ENCODE measurements at places on chromosomes 6 and 20. TPM values are rescaled to one million over a fixed set of nuclear protein-coding genes. Genes with fewer than 3 reads are reported as not detected.

- no peak for DNase-seq
Observed at GRCh38 chr20:10280018-10280908, 61.6 kb downstream of the SNAP25 start.

GRCh38 chr20:25284131-25284601 is 36.3 kb downstream of the PYGB start:
- no peak for DNase-seq

- no peak for DNase-seq
Observed at GRCh38 chr6:134684423-134684795, 265.5 kb downstream of the ALDH8A1 start.

GRCh38 chr6:69072796-69073195 is 437.7 kb downstream of the ADGRB3 start:
- no peak for DNase-seq

DNA sequence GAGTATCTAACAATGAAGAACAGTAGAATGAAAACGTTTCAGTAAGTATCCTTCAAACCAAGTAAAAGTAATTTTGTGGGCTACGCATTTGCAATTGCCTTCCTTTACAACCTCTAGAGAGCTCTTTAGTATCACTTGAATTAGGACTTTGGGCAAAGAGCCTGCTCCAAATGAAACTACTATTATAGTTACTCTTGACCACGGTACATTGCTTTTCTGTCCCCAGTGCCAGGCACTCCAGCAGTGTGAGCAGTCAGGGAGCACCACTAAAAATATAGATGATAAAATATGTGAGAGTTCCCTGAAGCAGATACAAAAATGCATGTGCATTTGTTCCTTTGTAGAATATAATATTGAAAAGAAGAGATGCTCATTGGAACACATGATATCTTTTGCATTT is 450.1 kb upstream of the MANEA start:
- no peak for DNase-seq

DNA sequence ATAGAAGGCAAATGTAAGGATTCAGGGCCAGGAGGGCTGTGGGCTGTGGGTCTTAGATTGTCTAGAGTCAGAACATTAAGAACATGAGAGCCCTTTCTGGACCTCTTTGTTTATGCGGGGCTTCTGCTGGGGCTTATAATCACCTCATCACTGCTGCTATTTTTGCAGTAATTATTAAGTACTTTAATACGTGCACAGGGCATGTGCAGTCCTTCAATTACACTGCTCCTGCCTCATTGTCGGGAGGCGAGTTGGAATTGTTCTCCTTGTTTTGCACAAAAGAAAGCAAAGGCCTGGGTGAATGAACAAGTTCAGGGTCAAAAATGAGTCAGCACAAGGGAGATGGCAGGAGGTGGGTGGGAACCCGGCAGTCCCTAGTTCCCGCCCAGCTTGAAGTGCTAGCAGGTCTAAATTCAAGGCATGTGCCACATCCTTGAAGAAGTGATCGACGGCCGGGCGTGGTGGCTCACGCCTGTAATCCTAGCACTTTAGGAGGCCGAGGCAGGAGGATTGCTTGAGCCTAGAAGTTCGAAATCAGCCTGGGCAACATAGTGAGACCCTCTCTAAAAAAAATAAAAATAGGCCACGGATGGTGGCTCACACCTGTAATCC is 34.4 kb upstream of the PTPN1 start:
- DNase-seq, result no peak

GRCh38 chr6:1864496-1864895 is 254.8 kb downstream of the FOXC1 start:
- DNase-seq, result no peak

DNA sequence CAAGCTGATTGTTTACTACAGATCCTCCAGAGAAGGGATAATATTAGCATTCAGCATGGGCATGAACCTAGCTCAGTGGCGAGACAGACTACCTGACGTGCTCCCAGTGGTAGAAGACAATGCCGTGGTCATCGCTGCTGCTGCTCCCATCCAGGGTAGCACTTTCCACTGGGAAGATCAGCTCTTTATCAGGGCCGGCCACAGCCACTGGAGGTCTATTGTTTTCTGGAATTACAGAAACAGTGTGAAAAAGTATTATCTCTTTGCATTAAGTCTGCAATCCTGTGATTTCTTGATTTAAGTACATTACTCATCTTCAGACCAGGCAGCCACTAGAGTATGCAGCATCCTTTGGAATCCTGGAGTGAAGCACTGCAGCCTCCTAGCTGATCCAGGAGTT is 75.0 kb downstream of the ALDH5A1 start:
- no peak for DNase-seq

GRCh38 chr6:3345836-3346235 is 87.1 kb downstream of the PSMG4 start:
- no peak for DNase-seq

DNA sequence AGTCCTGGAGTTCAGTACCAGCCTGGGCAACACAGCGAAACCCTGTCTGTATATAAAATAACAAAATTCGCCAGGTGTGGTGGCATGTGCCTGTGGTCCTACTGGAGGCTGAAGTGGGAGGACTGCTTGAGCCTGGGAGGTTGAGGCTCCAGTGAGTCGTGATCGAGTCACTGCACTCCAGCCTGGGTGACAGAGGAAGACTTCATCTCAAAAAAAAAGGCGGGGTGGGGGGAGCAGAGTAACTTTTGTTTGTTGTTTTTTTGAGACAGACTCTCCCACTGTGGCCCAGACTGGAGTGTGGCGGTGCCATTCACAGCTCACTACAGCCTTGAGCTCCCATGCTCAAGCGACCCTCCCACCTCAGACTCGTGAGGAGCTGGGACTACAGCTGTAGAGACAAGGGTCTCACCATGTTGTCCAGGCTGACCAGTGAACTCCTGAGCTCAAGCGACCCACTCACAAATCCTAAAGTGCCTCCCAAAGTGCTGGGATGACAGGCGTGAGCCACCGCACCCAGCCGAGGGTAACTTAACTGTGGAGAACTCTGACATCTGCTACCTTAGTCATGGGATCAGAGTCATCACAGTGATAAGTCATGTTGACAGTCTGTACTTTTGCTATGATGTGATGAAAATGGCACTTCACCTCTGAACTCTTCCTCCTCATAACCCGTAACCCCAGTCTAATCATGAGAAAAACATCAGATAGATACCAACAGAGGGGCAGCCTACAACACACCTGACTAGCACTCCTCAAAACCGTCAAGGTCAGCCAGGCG is 16.5 kb downstream of the PEDS1 start:
- no peak for DNase-seq

- DNase-seq, result no peak
Observed at GRCh38 chr6:107621229-107621937, 131.5 kb downstream of the SOBP start.

GRCh38 chr20:63858393-63859165 is 2.7 kb upstream of the ABHD16B start:
- DNase-seq, result no peak

DNA sequence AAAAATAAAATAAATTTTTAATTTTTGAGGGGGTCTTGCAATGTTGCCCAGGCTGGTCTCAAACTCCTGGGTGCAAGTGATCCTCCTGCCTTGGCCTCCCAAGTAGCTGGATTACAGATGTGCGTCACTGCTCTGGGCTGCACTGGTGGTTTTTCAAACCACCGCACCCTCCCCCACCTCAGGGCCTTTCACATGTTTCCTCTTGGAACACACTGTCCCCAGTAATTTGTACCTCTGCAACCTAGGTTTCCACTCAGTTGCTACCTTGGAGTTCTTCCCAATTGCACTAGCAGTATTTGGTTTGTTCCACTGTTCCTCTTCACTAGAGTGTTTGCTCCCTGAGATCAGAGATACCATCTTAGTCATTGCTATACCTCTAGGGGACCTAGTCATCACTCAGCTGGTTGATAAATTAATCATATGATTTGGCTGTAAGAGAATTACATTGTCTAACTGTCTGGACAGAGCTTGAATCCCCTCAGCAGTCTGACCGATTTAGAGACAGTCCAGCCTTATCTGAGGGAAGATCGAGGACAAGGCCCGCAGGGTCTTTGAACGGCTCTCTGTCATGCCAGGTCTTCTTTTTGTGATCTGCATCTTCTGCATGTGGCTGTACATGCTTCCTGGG is 32.0 kb downstream of the CEP43 start:
- no peak for DNase-seq

DNA sequence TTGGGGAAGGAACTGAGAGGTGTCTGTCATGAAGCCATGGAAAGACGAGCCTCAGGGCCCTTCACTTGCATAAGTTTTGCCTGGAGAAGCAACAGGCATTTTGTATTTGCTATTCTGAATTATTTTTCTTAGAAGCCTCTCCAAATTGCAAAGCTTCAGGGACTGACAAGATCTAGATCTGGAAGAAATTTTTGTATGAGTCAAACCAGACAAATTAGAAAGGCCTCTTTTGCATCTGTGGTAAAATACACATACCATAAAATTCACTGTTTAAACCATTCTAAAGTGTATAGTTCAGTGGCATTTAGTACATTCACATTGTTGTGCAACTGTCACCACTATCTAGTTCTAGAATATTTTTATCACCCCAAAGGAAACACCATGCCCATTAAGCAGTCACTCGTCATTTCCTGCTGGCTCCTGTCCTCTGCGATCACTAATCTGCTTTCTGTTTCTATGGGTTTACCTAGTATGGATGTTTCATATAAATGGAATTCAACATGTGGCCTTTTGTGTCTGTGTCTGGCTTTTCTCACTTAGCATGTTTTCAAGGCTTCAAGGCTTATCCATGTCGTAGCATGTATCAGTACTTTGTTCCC is 269.1 kb downstream of the PHF3 start:
- DNase-seq, result no peak

- DNase-seq, result no peak
Observed at GRCh38 chr6:25326960-25327359, 47.8 kb downstream of the CARMIL1 start.

DNA sequence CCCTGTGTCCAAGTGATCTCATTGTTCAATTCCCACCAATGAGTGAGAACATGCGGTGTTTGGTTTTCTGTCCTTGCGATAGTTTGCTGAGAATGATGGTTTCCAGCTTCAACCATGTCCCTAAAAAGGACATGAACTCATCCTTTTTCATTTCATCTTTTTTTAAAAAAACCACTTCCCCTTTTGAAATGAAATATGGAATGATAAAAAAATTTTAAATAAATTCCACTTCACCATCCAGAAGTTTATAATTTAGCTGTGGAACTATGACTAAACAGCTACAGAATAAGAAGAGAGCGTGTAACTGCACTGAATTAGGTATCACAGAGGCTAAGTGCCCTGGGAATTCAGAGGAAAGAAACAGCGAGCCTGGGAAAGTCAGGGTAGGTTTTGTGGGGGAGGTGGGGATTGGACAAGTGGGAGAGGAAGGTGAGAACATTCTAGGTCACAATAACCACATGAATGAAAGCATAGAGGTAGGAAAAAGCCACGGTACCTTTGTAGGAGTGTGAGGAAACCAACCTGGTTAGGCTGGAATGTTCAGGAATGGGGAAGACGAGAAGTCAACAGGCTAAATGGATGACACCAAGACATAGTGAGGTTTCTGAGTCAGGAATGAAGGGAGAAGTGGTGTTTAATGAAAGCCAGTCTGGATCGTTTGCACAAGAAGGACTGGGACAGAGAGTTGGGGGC is 11.0 kb downstream of the TRIM10 start:
- no peak for DNase-seq

DNA sequence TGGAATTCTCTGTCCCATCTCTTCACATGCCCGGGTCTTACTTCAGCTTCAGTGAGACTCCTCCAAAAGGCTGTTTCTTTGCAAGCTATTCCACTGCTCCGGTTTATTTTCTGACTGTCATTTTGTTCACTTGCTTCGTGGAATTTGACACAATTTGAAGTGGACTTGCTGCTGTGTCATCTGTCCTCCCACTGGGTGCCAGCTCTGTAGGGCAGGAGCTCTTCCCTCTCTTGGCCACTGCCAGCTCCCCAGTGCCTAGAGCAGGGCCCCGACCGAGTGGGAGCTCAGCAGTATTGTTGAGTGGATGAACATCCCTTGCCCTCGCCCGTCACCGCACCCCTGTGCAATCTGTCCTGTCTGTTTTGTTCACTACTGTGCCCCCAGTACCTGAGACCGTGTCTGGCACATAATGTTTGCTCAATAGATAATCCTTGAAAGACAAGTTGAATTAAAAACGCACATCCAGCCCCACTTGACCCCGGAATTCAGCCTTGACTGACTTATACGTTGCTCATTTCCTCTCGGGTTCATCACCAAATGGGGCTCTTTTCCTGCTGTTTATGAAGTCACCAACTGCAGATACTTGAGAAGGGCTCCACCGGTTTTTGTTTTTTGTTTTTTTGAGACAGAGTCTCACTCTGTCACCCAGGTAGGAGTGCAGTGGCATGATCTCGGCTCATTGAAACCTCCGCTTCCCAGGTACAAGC is 170.3 kb upstream of the KCNG1 start:
- no peak for DNase-seq

DNA sequence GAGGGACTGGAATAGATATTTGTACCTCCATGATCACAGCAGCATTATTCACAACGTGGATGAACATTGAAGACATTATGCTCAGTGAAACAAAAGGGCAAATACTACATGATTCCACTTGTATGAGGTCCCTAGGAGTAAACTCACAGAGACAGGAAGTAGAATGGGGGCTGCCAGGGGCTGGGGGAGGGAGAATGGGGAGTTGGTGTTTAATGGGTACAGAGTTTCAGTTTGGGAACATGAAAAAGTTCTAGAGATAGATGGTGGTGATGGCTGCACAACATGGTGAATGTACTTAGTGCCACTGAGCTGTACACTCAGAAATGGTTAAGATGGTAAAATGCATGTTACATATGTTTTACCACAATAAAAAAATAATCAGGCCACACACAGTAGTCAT is 164.3 kb upstream of the RREB1 start:
- DNase-seq, result no peak

DNA sequence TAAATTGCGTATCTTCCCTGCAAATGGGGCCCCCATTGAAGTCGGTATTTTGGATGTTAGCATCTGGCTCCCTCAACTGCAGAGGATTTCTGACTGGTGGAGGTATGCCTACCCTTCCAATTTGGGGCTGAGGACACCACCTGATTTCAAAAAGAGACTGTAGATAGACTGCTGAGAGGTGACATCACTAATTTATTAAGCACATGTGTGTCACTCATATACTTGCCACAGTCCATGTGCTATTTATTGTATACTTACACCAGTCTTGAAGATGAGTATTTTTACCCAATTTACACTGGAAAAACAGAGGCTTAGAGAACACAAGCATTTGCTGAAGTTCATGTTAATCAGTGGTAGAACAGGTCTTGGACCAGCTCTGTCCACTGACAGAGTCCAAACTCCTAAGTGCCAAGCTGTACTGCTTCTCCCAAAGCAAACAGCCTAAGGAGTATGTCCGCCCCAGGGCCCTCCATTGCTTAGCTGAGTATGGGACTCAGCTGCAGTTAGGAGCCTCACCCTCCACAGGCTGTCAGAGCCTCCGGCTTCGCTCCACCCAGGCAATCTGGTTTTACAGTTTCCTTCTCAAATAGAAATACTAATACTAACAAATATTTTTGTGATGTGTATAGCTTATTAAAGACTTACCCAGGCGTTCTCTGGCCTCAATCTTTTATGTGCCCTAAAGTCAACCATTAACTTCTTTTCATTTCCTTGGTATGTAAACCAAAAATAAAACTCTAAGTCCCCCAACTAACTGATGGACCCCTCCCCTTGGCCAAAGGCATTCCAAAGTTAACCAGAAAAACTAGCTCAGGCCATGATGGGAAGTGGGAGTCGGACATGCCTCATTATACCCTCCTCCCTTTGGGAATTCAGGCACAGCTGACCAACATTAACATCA is 17.5 kb downstream of the RIN2 start:
- no peak for DNase-seq

The ZNF334 gene
- 26.4 TPM for polyA plus RNA-seq

The MOXD1 gene
- polyA plus RNA-seq, result 232 TPM

The MGME1 gene
- polyA plus RNA-seq, result 40.1 TPM

The FOXP4 gene
- 28.8 TPM for polyA plus RNA-seq

The LY6G6C gene
- polyA plus RNA-seq, result 0.26 TPM

The OR2H1 gene
- not detected for polyA plus RNA-seq

The GABRR1 gene
- polyA plus RNA-seq, result 2.1 TPM

The SLC17A2 gene
- 1.6 TPM for polyA plus RNA-seq

The ZBTB46 gene
- 19.2 TPM for polyA plus RNA-seq

The PDE10A gene
- 27.7 TPM for polyA plus RNA-seq

All from renal cortex interstitium (tissue), 15 donors.